ENCODE measurements at places on chromosomes 1 and 21. TPM values are rescaled to one million over a fixed set of nuclear protein-coding genes. Genes with fewer than 3 reads are reported as not detected.

GRCh38 chr1:202547215-202547614, 163.0 kb downstream of the SYT2 start:
- no peak for DNase-seq

CD84 gene
- total RNA-seq = 11.6 TPM

FNDC5 gene
- total RNA-seq = 18.8 TPM

GRCh38 chr1:242043165-242043564, 44.3 kb upstream of the MAP1LC3C start:
- no peak for DNase-seq

- DNase-seq = no peak
Observed at GRCh38 chr1:181969902-181970301, 91.6 kb downstream of the ZNF648 start.

GRCh38 chr1:147651466-147651865, 18.9 kb downstream of the ACP6 start:
- no peak for DNase-seq

MAN1C1 gene
- 26.0 TPM for total RNA-seq

Data from thoracic aorta (tissue), 2 donors.